NCI-H2171 treated with DMSO at 0.1 percent for 48 hours (cell line): ENCODE measurements at places on chromosomes 16 and 17.
A peak's percentile ranks its signal among the peaks of the same experiment; 100 is the strongest.

DNA sequence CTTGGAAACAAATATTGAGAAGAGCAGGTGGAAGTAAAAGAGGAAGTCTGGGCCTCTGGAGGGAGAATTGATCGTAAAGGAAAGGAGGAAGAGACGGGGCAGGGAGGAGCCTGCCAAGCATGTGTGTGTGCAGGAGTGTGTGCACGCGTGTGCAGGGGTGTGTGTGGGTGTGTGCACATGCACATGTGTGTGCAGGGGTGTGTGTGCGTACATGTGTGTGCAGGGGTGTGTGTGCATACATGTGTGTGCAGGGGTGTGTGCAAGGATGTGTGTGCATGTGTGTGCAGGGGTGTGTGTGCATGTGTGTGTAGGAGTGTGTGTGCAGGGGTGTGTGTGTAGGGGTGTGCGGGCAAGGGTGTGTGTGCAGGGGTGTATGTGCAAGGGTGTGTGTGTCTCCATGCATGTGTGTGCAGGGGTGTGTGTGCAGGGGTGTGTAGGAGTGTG is 10.0 kb downstream of the CEP295NL start:
- no peak for DNase-seq

GRCh38 chr16:57192720-57193486 is 6.8 kb downstream of the RSPRY1 start:
- no peak for DNase-seq

GRCh38 chr16:6160303-6160702 is 1062.7 kb upstream of the EEF2KMT start:
- DNase-seq: no peak

GRCh38 chr17:3788200-3788599 is 12.8 kb downstream of the ITGAE start:
- DNase-seq: peak; percentile 30

DNA sequence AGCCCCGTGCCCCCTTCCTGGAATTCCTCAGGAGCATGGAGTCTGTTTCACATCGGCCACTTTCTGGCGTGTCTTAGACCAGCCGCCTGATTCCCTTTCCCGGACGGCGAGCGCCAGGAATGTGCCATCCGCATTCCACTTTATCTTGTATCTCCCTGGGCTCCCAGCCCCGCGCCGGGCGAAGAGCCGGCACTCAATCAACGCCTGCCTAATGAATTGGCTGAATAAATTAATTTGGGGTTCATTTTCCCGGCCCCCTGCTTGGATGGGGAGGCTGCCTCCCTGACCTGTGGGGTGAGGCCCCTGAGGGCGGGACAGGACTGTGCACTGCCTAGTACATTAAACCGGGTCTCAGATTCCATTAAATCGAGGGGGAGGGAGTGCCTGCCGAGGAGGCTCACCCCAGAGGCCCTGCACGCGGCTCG is 282.3 kb upstream of the TNRC6C start:
- DNase-seq: no peak

DNA sequence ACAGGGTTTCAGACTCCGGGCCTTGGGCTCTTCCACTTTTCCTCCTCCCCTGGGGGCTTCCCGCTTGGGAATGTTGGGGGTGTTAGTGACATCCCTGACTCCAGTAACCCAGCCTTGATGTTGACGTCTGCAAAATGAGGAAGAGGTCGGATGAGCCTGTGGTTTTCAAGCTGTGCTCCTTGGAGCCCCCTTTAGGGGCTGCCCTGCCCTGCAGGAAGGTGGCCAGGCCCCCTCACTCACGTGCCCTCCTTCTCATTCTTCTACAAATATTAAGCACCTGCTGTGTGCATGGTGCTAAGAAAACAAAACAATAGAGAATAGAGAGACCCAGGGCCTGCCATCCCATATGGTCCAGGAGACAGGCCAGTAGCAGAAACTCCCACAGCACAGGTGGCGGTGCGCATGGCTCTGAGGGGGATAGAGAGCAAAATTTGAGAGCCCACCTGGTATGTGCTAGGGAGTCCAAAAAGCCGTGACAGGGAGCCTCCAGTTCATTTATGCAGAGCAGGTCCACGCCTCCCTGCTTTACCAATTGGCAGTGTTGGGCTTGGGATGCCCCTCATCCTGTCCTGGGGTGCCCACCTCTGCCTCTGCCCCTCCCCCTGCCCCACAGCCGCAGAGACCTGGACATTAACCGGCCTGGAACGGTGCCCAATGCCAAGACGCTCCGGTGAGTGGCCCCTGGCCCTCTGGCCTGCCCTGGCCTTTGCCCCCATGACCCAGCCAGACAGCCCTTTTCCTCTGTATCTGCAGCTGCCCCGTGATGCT is 7.4 kb downstream of the NDRG4 start:
- no peak for DNase-seq

DNA sequence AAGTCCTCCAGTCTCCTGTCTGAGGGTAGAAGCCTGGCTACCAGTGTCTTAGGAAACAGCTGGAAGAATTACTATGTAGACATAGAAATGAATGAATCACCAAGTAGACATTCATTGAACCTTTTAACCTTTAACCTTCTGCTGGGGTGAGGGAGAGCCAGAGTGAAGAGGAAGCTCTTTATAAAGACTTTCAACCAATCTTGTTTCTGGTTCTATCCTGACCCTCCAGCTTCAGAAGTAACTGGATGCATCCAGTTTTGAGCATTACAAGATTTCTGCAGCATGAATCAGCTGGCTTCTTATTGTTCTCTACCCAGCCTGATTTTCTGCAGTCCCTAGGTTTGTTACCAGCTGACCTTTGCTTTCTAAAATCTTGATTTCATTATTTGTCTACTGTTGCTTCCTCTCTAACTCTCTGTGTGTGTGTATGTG is 8.5 kb downstream of the TEKT1 start:
- no peak for DNase-seq

DNA sequence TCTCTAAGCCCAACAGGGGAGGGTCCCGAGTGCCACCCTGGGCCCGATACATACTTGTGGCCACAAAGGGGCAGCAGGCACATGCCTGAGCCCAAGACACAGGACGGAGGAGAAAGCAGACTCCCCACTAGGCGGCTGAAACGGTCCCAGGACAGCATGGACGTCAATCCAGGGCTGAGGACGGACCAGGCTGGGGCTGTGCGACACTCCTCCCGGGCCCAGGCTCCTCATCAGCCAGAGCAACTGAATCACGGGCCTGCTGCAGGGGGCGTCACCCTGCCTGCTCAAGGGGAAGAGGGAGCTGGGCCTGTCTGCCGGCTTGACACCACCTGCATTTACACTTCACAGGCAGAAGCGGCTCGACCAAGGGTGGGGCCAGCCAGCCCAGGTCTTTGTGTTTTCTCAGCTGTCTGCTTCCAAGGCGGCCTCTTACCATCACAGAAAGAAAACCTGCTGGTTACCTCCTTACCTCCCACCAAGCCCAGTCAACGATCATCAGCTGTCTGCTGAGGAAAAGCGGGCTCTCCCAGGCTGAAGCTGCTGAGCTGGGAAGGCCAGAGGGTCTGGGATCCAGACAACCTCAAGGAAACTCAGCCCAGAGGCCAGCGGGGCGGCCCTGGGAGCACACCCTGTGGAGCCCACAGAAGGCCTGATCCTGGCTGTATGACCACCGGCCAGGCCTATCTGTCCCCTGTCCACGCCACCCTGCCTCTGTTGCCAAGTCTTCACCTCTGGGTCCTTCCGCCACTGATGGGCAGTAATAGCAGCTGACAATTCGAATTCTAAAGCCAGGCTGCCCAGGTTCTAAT is 26.4 kb downstream of the KIFC3 start:
- no peak for DNase-seq

DNA sequence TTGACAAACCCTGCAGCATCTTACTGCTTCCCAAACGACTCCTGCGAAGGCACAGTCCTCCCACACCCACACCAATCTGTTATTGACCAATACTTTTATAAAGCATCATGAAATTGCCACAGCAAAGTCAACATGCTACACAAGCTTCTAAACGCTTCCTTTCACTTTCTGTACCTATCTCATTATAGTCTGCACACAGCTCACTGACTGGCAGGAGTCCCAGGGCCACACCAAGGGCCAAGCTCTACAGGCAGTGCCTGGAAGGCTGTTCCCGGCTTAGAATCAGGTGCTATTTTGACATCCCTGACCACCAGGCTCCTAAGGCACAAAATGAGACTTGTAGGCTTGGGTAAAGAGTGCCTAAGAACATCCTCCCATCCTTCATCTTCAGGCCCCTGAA is 39.5 kb downstream of the USP7 start:
- DNase-seq: no peak

- no peak for DNase-seq
Measured at GRCh38 chr17:50201276-50201854, at the start of gene COL1A1. Gene COL1A1 (minus strand): TSS chr17:50201631. CDS start chr17:50201513, 118 bp downstream.

- DNase-seq: no peak
Measured at GRCh38 chr16:75502916-75503605, 7.8 kb upstream of the CHST6 start.

DNA sequence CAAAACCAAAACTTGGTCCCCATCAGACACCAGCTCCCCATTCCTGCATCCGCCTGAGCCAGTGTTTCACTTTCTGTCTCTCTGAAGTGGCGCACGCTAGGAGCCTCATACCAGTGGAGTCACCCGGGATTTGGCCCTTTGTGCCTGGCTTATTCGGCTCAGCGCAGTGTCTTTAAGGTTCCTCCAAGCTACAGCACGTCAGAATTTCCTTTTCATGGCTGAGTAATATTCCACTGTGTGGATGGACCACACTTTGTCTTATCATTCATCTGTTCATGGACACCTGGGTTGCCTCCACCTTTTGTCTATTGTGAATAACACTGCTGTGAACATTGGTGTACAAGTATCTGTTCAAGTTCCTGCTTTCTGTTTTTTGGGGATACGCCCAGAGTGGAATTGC is 45.2 kb upstream of the CHMP6 start:
- no peak for DNase-seq

DNA sequence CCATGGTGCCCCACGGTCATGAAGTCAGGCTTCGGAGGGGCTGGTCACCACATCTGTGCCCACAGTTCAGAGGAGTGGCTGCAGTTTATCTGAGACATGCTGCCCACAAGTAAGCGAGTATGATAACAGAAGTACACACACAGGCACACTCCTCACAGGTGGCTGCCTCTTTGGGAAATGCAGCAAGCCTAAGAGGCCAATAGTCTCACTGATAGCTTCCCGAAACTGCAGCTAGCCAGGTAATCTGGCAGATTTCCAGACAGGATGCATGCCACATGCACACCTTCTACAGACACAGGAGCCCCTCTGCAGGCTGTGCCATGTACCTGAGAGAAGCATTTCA is 12.6 kb upstream of the GFOD2 start:
- DNase-seq: no peak

DNA sequence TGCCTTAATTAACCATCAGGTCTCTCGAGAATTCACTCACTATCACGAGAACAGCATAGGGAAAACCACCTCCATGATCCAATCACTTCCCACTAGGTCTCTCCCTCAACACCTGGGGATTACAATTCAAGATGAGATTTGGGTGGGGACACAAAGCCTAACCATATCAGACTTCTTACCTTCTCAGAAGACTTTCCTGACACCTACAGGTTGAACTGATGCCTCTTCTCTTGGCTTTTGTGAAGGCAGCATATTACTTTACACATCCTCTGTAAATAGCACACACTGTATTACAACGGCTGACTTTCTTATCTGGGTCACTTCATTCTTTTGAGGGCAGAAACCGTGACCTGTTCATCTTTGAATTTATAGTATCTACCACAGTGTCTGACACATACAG is 23.6 kb downstream of the BMERB1 start:
- DNase-seq: no peak

- DNase-seq: no peak
Measured at GRCh38 chr16:68736561-68736960, 531 bp upstream of the CDH1 start.

DNA sequence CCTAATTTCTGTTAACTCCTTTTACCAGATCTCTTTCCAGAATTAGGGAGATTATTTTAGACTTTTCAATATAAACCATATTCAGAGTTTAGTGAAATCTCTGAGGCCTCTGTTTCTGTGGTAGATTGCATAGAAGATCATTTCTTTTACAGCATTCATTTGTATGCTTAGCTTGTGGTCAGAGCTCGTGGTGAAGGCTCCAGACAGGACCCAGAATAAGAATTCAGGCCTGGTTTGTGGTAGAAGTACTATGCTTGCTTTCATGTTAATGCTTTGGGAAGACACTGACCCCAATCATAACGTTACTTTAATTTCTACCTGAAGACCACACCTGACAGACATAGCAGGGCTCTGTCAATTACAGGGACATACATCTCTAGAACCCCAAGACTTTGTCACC is 258.1 kb downstream of the FTO start:
- no peak for DNase-seq

DNA sequence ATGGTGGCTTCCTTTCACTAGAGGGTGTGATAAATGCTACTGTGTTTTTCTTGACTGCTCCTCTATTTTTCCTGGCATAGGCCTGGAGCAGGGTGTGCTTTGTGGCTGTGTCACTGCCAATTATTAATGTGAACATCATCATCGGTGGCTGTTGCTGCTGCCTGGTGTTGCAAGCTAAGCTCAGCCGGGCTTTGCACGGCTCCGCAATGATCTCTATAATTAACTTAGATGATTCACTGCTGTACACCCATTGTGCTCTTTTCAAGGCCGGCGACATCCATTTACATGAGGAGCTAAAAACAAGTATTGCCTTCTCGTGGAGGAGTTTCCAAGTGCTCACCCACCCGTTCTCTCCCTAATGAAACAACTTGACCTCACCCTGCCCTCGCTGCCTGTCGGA is 160.1 kb upstream of the IRX3 start:
- no peak for DNase-seq

DNA sequence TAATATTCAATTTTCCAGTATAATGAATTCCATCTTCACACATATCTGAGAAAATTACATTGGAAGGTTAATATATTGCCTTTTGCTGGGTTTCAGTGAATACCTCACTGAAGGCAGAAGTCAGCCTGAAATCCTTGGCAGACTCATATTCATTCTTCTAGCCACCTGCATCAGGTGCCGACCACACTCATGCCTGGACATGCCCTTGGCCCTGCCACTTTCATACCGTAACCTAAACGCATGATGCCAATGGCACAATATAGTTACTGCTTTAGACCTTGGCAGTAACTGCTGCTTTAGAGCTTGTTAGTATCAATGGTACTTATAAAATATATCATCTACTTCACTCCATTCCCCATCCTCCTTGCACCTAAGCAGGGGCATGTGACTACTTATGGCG is 817.6 kb upstream of the CDH8 start:
- no peak for DNase-seq
